GF-D8 (cell line): ENCODE measurements at places on chromosomes 2 and 18.

DNA sequence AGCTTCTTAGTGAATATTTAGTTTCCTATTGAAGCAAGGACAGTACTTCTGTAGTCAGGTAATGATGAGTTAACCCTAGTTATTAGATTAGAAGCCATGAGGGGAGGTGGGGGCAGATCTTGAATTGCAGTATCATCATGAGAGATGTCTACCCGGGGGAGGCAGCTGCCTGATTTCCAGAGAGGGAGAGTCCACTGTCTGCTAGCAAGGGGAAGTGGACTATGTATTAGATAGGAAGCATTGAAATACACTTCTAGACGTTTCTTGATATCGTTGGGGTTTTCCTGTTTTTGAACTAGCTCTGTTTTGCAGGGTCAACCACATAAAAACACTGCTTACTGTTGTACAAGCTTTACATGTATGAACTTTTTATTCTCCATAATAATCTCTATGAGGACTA lies 38.8 kb downstream of the APLF start:
- no peak for DNase-seq

DNA sequence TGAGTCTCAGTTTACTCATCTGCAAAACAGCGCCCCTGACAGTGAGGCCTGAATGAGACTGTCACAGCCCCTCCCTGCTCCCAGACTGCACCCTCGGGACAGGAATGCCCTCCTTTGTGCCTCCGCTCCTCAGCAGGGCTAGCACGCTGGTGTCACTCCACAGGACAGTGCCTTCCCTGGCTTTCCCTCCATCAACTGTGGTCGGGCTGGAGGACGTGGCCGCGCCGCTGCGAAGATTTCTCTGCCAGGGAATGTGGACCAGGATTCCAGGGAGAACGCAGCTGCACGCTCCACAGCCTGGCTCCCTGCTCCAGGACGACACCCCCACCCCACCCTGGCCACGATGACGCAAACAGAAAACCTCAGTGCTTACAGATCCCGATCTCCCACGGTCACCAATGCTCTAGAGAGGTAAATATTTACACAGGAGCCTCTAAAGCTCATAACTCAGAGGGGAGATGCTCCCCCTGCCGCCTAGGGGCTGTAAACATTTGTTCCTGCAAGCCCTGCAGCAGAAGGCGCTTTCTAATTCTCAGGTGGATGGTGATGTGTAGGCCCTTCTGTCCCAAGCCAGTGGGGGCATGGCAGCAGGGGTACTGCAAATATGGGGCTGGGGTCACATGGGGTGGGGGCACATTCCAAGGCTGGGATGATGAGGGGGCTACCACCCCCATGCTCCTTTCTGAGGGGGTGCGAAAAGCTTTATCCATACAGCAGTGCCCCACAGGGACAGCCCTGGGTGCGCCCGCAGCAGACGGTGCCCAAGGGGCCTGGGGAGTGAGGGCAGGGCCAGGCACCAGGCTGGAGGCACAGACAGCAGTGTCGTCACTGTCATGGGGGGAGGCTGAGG lies 12.4 kb downstream of the HS6ST1 start:
- no peak for DNase-seq

DNA sequence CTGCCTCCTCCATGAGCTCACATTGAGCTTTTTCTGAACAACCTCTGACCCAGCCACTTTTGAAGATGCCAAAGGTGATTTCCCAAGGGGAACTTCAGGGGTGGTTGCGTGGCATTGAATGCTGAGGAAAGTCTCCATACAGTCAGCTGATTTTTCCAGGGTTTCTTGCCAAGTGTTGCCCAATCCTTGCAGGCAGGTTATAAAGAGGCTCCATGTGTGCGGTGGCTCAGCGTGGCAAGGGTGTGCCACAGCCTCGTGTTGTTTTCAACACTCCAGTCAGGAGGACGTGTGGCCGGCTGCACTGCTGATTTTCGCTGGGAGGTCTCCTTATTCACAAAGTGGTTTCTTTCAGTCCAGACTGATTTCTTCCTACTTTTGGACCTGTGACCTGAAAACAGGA lies 81.4 kb upstream of the GATA6 start:
- DNase-seq = no peak

DNA sequence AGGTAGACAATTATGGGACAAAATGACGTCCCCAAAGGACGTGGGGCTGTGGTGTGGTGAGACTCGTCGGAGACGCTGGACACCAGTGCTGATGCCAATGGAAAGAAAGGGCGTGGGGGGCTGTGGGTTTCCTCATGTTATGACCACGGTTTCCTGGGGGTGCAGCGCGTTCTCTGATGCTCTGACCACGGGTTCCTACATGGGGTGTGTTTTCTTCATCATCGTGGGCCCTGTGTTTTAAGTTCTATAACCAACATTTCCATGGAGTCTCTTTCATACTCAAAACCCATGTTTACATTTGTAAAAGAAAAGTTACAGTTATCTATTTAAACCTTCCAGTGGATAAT lies 141.6 kb downstream of the RTP5 start:
- no peak for DNase-seq

- DNase-seq = no peak
These were observed 208.7 kb downstream of the KCNE4 start for GRCh38 chr2:223260681-223261080.

DNA sequence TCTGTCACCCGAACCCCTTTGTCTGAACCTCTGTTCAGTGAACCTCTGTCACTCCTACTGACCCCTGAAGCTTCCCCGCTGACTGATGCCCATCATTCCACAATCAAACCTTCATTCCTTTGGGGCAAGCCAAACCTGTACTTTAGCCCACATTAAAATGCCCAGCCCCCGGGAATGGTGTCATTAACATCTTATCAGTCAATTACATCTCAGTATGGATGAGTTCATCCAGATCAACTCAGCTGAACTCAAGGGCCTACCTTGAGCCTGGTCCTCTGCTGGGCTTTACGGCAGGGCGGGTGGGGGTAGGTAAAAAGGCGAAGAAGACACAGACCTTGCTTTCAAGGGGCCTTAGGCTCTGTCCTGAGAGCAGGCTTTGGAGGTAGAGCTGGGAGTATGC lies 154.4 kb upstream of the SMAD2 start:
- no peak for DNase-seq

GRCh38 chr2:49936965-49937364 lies 782.6 kb upstream of the FSHR start:
- DNase-seq = no peak

GRCh38 chr2:86357392-86357963 lies 20.1 kb upstream of the REEP1 start:
- no peak for DNase-seq

DNA sequence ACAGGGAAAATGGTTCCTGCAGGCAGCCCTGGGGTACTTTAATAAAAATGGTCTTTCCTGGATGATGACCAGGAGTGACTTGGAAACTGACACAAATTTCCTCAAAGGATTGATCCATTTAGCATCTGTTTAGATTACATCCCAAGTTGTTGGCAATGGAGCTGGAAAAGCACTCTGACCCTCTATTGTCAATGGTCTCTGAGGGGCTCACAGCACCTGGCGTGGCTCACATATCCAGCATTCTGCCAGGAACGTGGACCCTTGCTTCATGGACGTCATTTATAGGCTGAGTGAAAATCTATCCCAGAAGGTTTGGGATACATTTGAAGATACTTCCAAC lies 43.8 kb downstream of the SERTAD2 start:
- DNase-seq = no peak

- DNase-seq = no peak
These were observed 225.7 kb upstream of the SPOPL start for GRCh38 chr2:138275881-138276280.

GRCh38 chr2:168849610-168850009 lies 40.6 kb downstream of the SPC25 start:
- DNase-seq = no peak

DNA sequence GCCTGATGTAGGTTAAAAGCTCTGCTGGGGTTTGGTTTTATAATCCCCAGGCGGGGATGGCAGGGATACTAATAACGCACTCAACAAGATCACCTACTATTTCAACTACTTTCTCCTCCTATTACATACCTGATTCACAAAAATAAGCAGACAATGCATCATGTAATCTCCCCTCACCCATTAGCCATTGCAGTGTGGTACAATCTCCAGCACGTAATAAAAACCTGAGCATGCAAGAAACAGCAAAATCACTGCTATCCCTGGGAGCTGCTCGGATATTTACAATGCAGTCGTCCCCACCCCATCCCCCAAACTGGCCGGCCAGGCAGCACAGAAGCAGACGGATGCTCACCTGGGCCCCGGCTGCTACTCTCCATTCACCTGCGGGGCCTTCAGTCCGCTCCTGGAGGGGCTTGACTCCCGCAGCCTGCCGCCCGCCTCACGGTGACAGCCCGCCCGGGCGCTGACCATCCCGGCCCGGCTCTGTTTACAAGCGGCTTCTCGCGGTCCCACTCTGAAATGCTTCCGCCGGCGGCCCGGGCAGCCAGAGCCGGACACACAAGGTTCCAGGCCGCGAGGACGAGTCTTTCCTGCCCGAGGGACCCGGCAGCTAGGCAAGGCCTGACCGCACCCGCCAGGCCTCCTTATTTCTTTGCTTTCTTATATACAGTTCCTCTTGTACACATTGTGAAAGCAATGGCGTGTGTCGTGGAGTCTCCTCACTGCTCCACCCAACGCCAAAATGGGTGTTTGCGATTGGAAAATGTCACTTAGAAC lies at the start of gene PLEKHM3:
PLEKHM3 (minus strand) TSS at position 491 of the 777 bp plus-strand sequence. CDS start 23,888 bp downstream, outside the sequence.
- peak; percentile 72 for DNase-seq

- no peak for DNase-seq
These were observed 78.0 kb downstream of the GALNT3 start for GRCh38 chr2:165716091-165716490.

DNA sequence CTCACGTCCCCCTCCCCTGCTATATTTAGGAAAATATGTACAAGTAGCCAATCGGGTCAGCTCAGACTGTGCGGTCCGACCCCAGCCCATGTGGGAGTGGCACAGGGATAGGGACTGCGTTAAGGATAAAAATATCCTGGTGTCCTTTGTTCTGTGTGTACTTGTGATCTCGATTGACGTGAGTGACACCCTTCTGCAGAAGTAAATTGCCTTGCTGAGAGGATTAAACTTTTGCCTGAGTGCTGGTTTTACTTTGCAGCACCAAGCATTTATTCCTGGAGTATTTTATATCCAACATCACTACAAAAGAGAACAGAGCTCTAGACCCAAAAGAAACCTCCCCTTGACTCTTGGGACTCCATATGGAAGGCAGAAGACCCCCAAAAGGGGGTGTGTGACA lies 28.0 kb upstream of the RALBP1 start:
- DNase-seq = no peak

DNA sequence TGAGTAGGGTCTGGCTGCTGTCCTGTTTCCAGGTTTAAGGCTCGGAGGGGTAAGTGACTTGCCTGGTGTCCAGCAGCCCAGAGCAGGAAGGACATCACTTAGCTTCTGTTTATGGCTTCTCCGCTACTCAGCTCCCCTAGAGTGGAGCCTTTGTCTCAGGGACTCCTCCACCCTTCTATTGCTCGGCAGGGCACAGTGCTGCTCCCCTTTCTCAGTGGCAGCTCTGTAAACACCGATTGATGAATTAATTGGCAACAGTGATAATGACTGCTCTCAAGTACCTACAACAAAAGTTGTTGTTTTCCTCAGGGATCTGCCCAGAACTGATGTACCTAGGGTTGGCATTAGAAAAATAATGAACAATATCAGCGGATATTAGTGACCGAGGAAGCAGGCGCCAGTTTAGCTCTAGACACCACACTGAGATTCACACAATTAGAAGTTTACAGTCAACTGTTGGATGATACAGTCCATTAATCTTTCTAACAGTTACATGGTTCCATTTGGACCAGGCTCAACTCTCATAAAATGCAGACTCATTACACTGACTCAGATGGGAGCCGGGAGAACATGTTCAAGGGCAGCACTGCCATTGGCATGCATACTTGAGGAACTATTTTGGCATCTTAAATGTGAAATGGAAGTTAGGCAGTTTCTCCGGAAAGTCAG lies 265.7 kb downstream of the MTX2 start:
- no peak for DNase-seq

- DNase-seq = no peak
These were observed 23.8 kb downstream of the ABCB11 start for GRCh38 chr2:169007356-169007755.

DNA sequence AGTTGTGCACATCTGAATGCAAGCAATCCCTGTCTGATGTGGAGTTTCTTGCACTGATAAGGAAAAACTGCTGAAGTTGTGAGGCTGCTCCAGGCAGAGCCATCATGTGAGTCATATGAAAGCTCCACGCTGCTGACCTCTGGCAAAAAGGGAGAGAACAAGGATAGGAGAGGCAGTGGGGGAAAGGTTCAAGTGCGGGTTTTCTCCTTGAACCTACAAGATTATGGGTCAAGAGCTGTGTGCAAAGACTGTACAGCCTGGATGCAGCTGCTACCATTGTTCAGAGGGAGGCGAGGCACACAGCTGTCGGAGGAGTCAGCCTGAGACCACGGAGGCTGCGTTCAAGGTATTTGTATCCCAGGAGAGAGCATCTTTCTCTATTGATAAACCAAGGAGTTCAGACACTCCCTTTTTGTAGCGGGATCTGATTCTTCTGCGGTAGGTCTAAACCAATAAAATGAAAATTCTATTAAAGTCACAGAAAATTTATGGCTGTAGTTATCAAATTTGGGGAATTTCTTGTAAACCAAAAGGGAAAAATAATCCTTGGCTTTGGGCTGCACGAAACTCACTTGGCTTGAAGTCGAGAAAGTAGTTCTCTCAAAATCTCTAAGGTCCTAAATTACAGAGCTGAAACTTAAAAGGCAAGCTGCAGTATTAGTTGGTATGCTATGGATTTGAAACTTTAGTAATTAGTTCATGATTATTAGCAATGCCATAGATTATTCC lies at the start of gene CDK15:
CDK15 (plus strand) TSS at position 96 of the 729 bp plus-strand sequence; CDS start at position 224, 128 bp downstream.
- no peak for DNase-seq

DNA sequence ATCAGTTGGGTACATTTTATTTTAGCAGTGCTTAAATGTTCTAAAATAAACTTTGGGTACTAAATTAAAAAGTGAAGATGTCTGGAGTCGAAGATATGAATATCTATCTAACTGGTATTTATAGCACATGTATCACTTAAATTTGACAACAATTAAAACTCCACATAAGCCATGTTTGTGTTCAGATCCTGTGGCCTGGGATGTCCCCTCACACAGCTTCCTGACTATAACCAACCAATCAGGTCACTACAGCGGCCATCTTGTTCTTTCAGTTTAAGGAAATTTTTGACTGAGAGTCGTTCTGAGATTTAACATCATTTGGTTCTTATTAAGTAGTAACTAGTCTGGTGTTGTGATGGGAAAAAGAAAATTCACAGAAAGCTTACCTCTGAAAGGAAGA lies 170.7 kb upstream of the NRP2 start:
- no peak for DNase-seq
